M059J (cell line): ENCODE measurements at places on chromosomes 3 and 15.

GRCh38 chr15:69720536-69720935 is 267.9 kb downstream of the RPLP1 start:
- no peak for DNase-seq

DNA sequence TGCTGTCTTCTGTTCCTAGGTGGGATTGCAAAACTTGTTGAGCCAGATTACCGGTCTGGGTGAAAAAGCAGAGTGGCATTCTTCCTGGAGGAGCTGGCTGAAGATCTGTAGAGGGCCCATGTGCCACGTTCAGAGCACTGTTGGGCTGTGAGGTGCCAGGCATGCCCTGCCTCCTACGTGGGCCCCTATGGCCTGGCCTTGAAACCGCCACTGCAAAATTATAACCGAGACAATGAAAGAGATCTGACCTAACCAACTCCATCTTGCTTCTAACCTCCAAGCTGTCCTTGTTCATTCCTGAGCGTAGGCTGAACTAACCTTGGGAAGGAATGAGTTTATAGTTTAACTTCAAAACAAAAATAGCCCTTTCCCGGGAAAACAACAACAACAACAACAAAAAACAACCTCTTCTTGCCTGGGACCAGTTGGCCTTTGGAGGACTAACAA is 1.4 kb upstream of the ACAD9 start:
- no peak for DNase-seq

GRCh38 chr3:5181469-5182141 is 5.9 kb upstream of the EDEM1 start:
- DNase-seq: no peak

DNA sequence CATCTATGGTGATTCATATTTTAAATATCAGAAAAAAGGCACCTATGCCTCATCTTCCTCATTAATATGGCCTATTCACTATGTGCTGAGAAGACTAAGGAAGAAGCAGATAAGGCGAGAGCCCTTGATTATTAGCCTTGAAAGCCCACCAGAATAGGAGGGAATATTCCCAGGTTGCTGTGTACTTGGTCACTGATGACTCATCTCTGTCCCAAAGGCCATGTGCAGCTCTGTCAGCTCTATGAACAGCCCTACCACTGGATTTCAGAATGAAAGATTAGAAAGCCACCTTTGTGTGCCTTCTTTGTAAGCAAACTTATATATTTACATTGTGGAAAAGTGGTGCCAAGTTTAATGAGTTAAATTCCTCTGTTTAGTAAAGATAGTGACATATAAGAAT is 211.5 kb downstream of the NFKBIZ start:
- DNase-seq: peak; percentile 49

DNA sequence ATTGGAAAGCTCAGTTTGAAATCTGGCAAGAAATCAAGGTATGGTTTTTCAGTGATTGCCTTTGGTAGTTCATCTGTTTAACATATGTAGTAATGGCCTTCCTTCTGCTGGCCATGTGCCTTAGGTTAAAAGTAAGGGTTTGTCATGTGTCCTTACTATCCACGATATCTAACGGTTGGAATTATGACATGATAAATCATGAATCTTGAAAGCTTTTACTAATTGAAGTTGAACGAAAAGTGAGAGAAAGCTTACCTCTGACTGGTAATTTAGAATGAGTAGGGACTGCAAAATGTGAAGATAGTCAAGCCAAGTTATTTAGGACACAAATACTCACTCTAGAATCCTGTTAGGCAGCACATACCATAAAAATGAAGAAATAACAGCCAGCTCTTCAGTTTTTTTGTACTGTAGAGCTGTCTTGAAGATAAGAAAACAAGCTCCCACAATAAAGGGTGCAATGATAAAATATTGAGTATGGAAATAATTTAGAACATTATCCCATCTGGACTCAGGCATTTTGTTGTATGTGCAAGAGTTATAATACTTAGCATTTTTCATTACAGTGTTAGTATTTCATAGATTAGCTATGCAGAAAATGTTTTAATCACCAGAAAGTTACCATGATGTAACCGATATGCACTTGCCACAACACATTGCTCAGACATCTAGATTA is 303.4 kb downstream of the ZNF385D start:
- peak; percentile 1 for DNase-seq

DNA sequence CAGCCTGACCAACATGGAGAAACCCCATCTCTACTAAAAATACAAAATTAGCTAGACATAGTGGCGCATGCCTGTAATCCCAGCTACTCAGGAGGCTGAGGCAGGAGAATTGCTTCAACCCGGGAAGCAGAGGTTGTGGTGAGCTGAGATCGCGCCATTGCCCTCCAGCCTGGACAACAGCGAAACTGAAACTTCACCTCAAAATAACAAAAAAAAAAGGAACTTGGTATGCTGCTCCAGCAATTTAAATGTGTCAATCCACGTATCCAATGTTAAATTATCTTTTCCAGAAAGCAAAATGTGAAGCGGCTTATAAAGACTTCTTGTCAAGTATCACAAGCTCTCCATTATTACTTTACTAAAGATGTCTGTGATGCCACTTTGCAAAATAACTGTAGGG is 9.9 kb upstream of the ARIH1 start:
- no peak for DNase-seq

GRCh38 chr15:54519577-54519976 is 541.3 kb downstream of the UNC13C start:
- no peak for DNase-seq

- DNase-seq: no peak
Measured at GRCh38 chr3:38111696-38112377, 25.1 kb downstream of the ACAA1 start.

DNA sequence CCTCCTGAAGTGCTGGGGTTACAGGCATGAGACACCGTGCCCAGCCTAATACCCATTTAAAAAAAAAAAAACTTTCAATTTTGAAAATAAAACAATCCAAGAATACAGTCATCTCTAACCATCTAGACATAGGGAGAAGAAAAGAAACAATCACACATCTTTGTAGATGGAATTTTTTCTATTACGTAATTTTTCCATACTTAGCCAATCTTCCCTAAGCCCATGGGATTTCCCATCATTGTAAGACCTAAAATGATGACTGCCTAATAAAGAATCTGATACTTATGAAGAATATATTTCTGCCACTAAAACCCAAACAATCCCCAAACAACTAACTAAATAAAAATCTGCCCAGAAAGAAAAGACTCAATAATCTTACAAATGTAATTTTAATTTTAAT is 88.7 kb downstream of the CBLB start:
- no peak for DNase-seq

DNA sequence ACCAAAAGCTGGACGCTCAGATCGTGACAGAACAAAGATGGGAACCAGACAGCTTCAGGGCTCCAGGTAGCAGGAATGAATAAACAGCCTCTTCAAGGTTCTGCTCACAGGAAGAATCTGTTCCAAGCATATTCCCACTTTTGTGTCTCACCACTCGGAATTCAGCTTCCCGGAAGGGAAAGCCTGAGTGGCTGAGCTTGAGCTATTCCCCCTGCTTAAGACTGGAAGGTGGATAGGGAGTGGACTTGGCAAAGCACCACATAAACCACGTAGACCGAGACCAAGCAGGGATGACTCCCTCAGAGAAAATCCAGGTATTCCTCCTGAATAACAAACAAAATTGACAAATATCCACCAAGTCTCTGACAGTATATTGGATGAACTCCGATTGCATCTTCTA is 180.2 kb upstream of the NR2F2 start:
- DNase-seq: peak; percentile 12

DNA sequence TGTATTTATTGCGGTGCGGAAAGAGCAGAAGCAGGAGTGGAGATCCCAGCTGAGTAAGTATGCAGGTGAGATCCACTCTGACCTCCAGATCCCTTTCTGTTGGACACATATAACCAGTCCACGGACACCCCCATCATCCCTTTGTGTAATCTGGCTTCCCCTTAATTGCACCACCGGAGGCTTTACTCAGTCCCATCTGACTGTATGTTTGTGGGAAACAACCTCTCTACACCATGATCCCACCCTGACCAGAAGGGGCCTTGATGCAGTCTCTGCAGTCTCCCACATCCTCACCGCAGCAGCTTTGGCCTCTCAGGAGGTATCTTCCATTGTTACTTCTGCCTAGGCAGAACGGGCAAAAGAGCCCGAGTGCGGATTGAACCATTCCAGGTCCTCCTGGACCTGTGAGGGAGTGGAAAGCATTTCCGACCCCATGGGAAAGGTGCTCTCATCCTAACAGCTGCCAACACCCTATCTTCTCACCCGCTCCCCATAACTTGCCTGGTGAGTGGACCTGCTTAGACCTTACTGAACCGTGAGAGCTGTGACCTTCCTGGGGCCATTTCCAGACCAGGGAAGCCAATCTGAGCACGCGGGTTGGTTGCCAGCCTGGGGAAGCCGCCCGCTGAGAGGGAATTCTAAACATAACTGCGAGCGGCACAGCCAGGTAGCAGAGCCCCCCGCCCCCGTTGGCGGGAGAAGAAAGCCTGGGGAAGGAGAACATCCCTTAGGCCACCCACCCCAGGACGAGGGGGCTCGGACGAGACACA is 1.1 kb downstream of the SLCO2A1 start:
- DNase-seq: no peak

DNA sequence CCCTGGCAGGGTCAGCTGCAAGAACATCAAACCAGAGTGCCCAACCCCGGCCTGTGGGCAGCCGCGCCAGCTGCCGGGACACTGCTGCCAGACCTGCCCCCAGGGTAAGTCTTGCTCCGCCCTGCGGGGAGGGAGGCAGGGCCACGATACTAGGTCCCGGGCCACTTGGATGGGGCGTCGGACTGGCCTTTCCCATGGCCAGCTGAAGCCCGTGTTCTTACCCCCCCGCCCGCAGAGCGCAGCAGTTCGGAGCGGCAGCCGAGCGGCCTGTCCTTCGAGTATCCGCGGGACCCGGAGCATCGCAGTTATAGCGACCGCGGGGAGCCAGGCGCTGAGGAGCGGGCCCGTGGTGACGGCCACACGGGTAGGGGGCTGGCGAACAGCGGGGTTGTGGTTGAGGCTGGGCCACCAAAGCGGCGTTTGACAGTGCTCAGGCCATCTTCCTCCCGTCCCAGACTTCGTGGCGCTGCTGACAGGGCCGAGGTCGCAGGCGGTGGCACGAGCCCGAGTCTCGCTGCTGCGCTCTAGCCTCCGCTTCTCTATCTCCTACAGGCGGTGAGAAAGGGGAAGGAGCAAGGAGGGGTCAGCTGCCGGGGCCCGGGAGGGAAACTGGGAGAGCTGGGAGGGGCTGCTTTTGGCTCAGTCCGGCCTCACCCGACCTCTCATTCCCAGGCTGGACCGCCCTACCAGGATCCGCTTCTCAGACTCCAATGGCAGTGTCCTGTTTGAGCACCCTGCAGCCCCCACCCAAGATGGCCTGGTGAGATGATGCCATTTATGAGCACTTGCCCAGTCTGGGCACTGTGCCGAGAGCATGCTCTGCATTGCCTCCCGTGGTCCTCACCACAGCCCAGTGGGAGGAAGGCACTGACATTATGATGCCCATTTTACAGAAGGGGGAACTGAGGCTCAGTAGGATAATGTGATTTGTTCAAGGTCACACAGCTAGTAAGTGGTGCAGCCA is 1.7 kb downstream of the CHRD start:
- no peak for DNase-seq

DNA sequence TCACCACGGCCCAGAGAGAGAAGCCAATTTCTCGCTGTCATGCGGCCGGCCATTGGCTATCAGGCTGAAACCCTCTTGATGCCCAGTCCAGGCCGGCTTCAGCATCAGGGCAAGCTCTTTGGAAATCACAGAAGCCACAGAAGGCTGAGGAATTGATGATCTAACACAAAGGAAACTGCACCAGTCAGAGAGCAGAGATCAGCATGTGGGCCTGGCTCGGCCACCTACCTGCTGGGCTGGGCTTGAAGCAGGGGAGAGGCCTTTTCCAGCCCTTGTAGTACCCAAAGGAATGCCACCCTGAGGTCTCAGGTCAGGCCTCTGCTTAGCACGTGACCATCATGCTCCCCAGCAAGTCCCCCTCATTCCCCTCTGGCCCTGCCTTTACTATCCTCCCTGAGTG is 119.1 kb downstream of the TLE3 start:
- DNase-seq: no peak

DNA sequence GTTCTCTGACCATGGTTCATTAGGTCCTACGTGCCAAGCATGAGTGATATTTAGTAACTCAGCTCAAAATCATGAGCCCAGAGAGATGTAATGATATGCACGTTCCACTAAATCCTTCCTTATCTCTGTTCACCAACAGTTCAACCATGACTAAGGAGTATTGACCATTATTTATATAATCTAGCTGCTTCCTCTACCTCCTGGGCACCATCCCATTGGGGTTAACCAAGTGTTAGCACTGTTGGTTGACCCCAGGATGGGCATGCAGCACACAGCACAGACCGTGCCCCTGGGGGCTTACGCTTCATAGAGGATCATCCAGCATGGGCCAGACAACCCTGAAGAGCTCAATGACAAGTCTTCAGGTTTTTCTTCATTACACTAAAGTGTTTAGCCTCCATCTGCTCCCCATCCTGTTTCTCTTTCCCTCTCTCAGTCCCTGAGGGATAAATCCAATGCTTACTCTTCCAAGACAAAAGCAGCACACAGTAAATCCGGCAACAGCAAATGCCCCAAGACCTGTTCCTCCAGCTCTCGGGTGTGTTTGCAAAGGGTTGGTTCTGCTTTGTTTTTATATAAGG is 10.4 kb downstream of the FAM174B start:
- DNase-seq: peak; percentile 96

GRCh38 chr15:33561407-33561806 is 250.6 kb downstream of the RYR3 start:
- DNase-seq: no peak

GRCh38 chr3:122824465-122825381 is 29.9 kb downstream of the SLC49A4 start:
- peak; percentile 94 for DNase-seq

- DNase-seq: no peak
Measured at GRCh38 chr15:51193979-51194378, 99.3 kb upstream of the TNFAIP8L3 start.

DNA sequence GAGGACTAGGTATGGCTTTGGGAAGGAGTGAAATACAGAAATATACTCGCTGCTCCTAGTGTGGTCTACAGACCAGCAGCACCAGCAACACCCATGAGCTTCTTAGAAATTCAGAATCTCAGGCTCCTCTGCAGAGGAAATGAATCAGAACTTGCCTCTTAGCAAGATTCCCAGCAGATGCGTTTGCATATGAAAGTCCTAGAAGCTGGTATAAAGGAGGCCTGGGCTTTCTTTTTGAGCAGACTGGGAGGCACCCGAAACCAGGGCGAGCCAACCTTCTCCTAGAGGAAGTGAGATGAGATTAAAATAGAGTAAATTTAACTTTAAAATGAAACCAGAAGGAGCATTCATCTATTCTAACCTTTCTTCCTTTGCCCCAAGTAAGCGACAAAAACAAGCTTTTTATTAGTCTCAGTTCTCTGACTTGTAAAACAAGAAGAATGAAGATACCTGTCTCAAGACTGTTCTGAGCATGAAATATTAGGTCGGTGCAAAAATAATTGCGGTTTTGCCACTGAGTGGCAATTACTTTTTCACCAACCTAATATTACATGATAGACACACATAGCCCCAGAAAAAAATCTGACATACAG is 140.0 kb downstream of the PDZRN3 start:
- DNase-seq: no peak
